ENCODE measurements at places on chromosomes 5 and 9.
A peak's percentile ranks its signal among the peaks of the same experiment; 100 is the strongest.

DNA sequence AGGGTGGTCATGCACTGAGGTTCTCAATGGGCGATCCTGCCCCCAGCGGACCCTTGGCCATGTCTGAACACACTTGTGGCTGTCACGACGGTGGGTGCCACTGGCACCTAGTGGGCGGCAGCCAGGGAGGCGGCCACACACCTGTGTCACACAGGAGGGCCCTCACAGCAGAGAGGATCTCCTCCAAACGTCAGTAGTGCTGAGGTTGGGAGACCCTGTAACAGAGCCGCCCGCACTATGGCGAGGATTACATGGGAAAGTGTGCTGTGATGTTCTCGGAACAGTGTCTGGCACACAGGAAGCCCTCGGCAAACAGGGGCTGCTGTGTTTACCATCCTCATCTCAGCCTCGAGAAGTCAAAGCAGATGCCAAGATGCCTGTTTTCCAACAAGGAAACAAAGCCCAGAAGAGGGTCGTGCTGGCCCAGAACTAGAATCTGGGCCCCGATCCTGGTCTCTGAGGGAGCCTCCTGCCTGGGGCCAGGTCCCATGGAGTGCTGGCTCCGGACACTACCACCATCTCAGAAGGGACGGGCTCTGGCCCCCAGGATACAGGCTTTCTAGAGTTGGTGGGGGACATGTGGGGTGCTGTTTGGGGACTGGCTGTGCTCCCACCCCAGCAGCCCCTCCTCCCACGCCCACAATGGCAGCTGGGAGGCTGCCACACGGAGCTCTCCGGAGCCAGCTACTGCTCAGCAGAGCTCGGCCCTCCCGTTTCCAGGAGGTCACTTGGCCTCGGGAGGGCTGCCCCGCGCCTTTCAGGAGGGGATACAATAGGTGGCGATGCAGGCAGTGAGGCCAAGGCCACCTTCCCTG lies 48.2 kb downstream of the DBH start:
- DNase-seq = no peak

- no peak for DNase-seq
These were observed 246.1 kb downstream of the KDM4C start for GRCh38 chr9:7003861-7004260.

- no peak for DNase-seq
These were observed 96.9 kb downstream of the DENND1A start for GRCh38 chr9:123832858-123833650.

- no peak for DNase-seq
These were observed 433.9 kb downstream of the DNAH5 start for GRCh38 chr5:13510616-13511015.

DNA sequence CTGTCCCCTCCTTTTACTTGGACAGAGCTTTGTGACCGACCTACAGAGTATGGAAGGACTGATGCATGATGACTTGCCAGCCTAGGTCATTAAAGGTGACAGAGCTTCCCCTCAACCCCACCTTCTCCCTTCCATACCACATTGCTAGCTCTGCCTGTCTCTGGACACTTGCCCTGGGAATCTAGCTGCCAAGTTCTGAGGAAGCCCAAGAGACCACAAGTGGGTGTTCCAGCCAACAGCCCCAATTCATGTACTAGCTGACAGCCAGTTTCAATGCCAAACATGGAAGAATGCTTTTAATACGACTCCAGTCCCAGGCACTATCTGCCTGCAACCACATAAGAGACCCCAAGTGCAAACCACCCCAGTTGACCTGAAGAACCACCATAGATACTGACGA lies 477.1 kb downstream of the SPOCK1 start:
- no peak for DNase-seq

DNA sequence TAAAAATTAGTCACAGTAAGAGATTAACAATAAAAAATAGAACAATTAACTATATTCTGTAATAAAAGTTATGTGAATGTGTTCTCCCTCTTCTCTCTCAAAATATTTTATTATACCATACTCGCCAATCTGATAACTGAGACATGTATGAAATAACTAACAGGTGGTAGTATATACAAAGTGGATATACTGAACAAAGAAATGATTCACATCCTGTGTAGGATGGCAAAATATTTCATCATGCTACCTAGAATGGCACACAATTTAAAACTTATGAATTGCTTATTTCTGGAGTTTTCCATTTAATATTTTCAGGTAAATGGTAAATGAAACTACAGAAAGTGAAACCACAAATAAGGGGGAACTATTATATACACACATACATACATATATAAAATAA lies 152.5 kb downstream of the RNF180 start:
- no peak for DNase-seq

GRCh38 chr9:73114958-73115357 lies 36.7 kb upstream of the ANXA1 start:
- no peak for DNase-seq

DNA sequence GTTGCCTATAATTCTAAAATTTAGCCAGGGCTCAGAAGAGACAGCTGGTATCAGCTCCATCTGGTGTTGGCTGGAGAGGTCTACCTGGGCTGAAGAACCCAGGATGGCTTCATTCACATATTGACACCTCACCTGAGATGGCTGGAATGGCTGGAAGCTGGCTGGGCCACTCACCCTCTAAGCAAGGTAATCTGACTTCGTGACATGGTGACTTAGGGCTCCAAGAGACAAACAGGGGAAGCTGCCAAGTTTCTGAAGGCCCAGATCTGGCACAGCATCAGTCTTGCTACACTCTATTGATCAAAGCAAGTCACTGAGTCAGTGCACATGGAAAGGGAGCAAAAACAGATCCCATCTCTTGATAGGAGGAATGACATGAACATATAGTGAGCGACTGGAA lies 102.3 kb downstream of the EPB41L4A start:
- DNase-seq = no peak

GRCh38 chr9:73280113-73280512 lies 128.4 kb downstream of the ANXA1 start:
- DNase-seq = peak; percentile 84

GRCh38 chr9:136522314-136523237 lies 23.3 kb downstream of the NOTCH1 start:
- no peak for DNase-seq

DNA sequence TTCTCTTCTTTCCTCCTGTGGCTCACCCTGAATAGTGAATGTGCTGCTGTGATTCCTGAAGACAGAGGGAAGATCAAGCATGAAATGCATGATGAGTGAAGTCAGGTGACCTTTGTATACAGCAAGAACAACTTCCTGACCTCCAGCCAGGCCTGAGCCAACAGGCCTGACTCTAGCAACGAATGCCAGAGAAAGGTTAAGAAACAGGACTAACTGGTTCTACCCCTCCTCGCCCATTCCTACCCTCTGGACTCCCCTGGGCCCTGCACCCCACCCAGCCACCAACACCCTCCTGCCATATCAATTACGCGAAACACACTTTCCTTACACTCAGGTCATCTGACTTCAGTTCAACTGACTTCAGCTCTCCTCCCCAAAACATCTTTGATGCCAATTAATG lies 4.9 kb downstream of the SUSD1 start:
- DNase-seq = no peak

DNA sequence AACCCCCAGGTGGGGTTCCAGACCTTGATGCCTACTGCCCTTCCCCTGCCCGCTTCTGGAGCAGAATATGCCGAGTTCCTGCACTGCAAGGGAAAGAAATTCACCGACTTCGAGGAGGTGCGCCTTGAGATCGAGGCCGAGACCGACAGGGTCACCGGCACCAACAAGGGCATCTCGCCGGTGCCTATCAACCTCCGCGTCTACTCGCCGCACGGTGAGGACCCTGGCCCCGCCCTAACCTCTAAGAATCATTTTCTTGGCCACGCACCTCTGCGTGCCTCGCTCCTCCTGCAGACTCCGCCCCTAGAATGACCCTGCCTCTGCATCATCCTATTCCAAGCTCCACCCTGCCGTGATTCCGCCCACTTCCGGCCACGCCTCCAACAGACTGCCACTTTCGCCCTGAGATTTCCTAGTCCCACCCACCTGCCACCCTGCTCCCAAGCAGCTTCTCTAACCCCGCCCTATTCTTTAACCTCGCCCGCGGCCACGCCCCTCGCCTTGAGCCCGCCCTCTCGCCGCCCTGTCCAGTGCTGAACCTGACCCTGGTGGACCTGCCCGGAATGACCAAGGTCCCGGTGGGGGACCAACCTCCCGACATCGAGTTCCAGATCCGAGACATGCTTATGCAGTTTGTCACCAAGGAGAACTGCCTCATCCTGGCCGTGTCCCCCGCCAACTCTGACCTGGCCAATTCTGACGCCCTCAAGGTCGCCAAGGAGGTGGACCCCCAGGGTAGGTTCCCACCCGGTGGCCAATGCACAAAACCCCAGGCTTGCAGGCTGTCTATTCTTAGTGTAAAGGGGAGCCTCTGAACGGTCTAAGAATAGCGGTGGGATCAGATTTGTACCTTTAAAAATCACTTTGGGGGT lies 15.6 kb downstream of the DNM1 start:
- peak; percentile 96 for DNase-seq

GRCh38 chr5:64939772-64940510 lies 171.2 kb downstream of the CWC27 start:
- DNase-seq = no peak

DNA sequence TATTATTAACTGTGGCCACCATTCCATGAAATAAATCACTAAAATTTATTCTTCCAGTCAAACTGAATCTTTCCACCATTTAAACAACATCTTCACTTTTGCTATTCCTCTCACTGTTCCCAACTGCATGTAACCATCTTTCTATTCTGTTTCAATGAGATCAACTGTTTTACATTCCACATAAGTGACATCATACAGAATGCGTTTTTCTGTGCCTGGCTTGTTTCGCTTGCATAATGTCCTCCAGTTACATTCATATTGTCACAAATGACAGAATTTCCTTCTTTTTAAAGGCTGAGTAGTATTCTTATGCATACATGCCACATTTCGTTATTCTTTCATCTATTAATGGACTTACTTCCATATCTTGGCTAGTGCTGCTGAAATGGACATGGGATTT lies 738.2 kb downstream of the SEMA5A start:
- no peak for DNase-seq

- DNase-seq = no peak
These were observed 3.2 kb downstream of the NKD2 start for GRCh38 chr5:1011741-1012312.

GRCh38 chr5:181173420-181174342 lies 26.3 kb downstream of the OR2V2 start:
- no peak for DNase-seq

DNA sequence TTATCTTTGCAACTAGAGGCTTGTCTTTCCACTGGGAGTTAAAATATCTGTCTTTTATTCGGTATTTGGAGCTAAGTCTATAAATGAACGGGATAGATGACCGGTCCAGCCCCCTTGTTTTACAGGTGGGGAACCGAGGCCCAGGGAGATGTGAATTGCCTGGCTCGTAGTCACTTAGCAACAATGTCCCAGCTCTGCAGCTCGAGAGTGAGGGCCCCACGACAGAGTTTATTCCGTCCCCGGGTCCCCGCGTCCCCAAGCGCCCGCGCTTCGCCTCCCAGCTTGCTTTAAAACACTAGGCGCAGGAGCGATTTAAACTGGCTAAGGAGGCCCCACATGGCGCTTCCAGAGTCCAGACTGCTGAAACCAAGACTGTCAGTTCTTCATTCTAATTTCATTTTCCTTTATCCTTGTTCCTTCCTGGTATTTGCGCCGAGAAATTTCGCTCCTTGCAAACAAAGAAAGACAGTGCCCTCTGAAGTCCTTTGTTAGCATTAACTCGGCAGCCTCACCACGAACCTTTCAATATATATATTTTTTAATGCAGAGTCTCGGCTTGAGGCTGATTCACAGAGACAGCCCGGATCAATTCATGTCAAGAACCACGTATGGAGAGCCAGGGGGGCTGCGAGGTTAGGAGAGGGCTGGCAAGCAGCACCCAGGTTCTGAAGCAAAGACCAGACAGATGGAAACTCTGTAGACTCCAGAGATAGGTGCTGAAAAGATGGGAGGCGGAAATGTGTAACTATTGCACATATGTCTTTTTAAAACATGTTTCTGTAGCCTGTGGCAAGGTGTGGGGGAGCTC lies 1.4 kb upstream of the ENC1 start:
- DNase-seq = peak; percentile 65

DNA sequence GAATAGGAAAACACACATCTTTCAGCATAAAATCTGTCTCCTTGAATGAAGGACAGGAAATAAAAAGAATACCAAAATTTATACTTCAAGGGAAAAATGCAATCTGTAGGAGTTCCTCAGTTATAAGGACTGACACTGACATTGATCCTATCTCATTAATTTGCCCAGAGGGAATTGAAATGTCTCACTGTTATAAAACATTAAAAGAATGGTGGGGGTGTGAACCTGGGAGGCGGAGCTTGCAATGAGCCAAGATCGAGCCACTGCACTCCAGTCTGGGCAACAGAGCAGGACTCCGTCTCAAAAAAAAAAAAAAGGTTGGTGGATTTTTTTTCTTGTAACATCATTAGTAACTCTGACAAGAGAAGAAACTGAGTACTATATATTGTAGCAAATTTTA lies 60.8 kb downstream of the TTLL11 start:
- DNase-seq = no peak

DNA sequence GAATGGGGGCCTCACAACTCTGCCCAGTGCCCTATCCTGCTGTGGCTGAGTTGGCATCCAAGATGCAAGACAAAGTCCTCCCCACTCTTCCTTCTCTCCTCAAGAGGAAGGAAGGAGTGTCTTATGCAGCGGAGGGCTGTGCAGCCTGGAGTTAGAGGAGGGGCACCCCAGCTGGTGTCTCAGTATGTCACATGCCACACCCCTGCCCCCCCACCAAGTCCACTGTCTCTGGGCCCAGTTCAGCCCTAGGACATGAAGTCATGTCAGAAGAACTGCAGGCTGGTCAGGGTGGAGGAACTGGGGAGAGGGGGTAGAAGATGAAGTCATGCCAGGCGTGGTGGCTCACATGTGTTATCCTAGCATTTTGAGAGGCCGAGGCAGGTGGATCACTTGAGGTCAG lies 28.0 kb upstream of the SLC28A3 start:
- no peak for DNase-seq

- no peak for DNase-seq
These were observed 41.6 kb downstream of the CDK5RAP2 start for GRCh38 chr9:120538339-120538738.

GRCh38 chr5:25029004-25029403 lies 384.2 kb upstream of the CDH10 start:
- DNase-seq = no peak

- DNase-seq = peak; percentile 88
These were observed 49.5 kb upstream of the CD180 start for GRCh38 chr5:67246108-67246507.

DNA sequence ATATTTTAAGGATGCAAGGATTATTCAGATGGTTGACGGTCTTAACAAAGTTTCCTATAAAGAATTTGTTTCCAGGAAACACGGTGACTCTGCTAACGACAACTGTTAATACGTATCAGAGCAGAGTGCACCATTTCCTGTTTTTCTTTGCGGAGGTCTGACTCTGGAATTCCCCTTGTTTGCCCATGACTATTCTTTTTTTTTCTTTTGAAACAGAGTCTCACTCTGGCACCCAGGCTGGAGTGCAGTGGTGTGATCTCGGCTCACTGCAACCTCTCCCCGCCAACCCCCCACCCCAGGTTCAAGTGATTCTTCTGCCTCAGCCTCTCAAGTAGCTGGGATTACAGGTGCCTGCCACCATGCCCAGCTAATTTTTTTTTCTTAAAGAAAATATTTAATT lies 115.9 kb downstream of the CDC42SE2 start:
- DNase-seq = no peak

GRCh38 chr5:11383506-11384095 lies 520.6 kb downstream of the CTNND2 start:
- DNase-seq = no peak

Measured in NCI-H748 treated with DMSO at 0.1 percent for 48 hours (cell line).